ENCODE measurements at places on chromosomes 4 and X.

DNA sequence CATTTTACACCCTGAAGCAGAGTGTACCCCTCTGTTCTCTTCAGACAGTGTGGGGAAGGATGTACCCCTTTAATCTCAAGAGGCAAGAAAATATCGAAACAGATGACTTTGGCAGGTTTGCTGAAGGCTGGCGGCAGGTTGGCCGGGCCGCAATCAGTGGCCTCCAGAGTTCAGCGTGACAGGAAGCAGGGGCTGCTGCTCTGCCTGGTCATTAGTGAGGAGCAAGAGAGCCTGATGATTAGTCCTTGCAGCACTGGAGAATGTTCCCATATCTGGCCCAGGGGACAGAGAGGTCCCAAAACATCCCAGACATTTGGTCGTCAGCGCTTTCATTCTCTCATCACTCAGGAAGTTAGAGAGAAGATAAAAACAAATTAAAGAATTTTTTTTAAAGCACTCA lies 352.8 kb downstream of the SPRY1 start:
- peak; percentile 35 for DNase-seq

DNA sequence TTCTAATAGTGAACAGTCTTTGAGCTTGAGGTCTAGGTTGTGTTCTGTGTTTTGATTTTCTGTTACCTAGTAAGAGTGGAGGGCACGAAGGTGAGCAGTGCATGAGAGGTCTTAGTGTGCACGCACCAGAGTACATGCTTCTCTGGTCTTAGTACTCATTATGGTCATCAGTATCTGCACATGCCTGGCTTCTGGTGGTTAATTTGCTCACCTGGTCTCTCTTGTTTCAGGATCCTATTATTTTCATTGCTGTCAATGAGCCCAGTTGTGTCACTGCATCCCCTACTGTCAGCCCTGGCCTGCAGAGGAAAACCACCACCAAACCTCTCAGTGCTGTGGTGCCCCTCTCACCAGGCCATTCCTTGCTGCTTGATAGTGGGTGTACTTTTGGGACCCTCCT lies 54.8 kb downstream of the NSUN7 start:
- DNase-seq: no peak

DNA sequence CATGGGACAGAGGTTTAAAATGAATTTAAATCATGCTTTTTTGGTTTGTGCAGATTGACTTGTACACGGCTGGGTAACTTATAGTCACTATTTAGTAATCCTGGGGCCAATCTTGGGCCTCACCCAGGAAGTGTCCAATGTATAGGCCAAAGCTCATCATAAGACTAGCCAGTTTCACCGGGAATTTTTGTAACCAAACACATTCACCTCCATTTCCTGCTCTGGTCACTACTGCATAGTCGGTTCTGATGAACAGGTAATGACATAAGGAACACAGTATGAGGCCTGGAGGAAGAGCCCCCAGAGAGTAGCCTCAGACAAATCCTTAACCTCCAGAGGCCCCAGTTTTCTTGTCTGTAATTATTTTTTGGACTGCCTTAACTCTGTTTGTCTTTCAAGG lies 81.9 kb downstream of the HPRT1 start:
- no peak for DNase-seq

DNA sequence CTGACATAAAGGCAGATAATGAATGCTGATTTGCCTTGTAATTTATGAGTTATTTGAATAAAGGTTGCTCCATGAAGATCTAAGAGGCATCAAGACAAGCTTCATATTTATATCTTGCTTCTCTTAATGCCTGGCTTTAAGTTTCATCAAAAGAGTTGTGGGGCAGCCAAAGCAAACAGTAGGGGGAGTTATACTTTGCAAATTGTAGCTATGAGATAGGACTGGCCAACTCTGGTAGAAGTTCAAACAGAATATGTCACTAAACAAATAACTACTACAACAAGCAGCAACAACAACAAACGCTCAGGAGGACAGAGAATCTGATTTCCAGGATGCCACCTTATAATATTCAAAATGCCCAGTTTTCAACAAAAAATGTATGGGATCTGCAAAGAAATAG lies 69.1 kb upstream of the PLAC1 start:
- DNase-seq: no peak

GRCh38 chrX:149830192-149830873 lies 48.6 kb downstream of the MAGEA9 start:
- DNase-seq: no peak

DNA sequence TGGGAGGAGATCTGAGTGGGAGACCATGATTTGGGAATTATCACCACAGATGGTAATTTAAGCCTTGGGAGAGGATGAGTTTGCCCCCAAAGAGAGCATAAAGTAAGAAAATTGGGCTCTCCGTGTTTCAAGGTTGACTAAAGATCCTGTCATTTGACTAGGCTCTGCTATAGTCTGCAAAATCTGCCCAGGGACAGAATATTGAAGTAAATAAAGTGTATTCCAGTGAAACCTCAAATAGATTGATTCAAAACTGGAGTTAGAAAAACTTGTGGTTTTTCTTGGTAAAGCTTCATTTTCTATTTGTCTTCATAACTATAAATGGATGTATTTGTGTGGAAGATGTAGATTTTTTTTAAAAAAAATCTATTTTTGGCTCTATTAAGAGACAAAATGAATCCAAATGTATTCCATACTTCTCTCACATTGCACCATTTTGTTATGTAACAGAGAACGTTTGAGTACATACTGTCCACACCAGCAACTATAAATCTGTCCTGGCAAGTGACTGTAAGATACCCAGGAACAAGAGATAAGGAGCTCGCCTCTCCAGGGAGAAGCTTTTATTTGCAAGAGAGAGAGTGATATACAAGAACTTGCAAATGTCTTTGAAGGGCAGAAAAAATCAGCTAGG lies 170.2 kb downstream of the CBR4 start:
- no peak for DNase-seq

GRCh38 chr4:47747846-47748494 lies 89.9 kb downstream of the CORIN start:
- DNase-seq: no peak

GRCh38 chrX:112849016-112849415 lies 8.4 kb upstream of the AMOT start:
- peak; percentile 35 for DNase-seq

DNA sequence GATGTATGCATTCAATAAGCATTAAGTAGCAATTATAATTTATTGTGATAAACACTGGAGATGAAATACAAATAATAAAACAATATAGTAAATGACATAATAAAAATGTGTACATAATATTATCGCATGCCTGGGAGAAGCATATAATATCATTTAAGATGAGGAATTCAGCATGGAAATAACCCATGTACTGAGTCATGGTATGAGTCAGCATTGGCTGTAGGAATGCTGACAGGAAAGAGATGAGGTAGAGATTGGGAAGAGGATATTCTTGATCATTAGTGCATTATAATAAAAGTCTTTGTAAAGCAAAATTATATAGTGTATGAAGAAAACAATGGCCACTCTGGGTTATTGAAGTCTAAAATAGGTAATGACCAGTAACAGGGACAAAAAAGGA lies 82.8 kb downstream of the MAGEB10 start:
- peak; percentile 4 for DNase-seq

DNA sequence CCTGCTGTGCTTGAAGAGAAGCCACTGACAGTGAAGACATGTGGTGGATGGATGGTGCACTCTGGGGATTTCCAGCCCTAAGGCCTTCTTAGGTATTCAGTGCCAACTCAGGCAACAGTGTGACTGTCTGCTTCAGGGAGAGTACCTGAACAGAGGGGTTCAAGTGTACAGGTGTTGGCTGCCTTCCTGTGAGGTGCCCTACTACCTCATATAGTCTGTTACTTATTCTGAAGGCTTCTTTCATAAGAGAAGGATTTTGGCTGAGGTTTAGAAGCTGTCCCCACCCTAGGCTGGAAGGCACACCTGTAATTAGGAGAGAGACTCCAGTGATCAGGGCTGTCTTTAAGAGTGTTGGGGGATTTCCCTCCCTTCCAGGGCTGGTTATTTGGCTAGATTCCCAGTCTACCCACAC lies 1.8 kb downstream of the FTHL17 start:
- DNase-seq: no peak

GRCh38 chrX:57172544-57172943 lies 35.3 kb upstream of the SPIN2A start:
- DNase-seq: no peak

GRCh38 chrX:123223859-123224258 lies 39.8 kb downstream of the GRIA3 start:
- no peak for DNase-seq

DNA sequence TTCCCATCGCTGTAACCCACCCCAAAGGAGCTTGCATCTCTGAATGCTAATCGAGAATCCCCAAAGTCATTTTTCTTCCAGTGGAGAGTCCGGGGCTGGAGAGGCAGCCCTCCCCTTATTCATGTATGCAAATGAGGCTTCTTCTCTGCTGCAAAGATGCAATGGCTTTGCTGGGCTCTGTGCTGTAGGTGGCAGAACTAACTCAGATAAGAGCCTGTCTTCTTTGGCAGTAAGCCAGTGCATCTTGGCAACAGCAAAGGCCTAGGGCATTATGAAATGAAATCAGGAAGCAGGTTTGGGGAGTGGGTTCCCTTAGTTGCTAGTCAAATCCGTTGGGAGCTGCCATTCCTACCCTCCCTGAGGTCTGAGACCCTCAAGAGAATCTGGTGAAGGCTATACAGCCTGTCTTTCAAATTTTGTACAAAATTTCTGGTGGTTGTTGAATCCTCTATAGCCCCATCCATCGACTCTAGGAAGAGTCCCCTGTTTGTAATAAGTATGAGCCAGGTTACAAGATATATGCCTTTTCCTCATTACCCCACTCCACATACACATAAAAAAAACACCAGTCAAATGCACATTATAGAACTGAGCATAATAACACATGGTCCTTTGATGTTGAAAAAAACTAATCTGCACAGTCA lies 290.6 kb upstream of the TAPT1 start:
- DNase-seq: peak; percentile 13

DNA sequence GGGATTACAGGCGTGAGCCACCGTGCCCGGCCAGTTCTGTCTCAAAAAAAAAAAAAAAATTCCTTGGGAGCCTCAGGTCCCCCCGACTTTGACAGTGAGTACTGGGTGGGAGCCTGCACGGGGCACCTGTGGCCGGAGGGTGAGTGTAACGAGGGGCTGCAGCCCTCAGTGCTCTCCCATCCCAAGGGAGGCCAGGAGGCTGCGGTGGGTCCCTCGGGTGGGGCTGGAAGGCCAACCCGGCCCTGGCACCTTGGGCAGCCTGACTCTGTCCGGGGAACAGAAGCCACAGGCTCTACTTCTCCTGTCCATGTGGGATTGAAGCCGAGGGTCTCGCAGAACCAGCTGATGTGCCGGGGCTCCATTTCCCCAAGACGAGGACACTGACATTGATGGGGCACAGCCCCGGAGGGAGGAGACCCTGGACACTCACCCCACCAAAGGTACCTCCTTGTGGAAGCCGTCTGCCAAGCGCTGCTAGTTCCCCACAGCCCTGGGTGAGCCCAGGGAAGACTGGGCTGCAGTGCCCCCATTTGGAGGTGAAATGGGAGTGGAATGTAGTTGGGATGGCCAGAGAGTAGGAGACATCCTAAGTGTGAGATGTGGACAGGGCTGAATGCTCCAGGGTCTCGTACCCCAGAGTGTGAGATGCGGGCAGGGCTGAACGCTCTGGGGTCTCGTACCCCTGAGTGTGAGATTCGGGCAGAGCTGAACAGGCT lies 2.3 kb upstream of the SLC26A1 start:
- no peak for DNase-seq

GRCh38 chrX:22430701-22431100 lies 158.0 kb downstream of the CBLL2 start:
- no peak for DNase-seq

- DNase-seq: peak; percentile 3
Observed at GRCh38 chr4:184688447-184688846, 38.9 kb downstream of the PRIMPOL start.

DNA sequence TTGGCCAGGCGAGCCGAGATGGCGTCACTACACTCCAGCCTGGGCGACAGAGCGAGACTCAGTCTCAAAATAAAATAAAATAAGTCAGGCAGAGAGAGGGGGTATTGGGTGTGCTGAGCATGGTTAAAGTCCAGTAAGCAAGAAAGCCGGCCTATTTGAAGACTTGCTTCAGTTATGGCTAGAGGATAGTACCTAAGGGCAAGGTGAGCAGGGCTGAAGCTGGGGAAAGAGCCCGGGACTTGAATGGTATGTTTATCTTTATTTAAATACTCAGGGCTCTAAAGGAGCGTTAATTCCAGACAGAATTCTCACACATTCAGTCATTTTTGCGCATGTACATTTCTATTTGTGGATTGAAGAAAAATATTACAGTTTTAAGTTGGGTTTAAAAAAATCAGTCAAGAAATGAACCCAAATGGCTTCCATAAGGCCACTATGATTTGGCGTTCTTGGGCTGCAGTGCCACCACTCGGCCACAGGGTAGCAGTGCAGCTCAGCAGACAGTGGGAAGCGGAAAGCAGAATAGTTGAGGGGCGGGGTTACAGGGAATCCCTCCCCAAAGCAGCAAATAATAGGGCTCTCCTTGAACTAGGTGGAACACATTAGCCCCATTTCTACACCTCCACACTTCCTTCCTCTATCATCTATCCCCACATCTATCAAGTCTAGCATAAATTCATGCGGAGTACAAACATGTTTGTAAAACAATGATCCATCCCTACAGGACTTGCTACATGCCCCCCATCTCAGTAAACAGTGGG lies 37.2 kb upstream of the SH3D19 start:
- DNase-seq: peak; percentile 73

GRCh38 chr4:85457752-85458467 lies 17.0 kb upstream of the ARHGAP24 start:
- no peak for DNase-seq

DNA sequence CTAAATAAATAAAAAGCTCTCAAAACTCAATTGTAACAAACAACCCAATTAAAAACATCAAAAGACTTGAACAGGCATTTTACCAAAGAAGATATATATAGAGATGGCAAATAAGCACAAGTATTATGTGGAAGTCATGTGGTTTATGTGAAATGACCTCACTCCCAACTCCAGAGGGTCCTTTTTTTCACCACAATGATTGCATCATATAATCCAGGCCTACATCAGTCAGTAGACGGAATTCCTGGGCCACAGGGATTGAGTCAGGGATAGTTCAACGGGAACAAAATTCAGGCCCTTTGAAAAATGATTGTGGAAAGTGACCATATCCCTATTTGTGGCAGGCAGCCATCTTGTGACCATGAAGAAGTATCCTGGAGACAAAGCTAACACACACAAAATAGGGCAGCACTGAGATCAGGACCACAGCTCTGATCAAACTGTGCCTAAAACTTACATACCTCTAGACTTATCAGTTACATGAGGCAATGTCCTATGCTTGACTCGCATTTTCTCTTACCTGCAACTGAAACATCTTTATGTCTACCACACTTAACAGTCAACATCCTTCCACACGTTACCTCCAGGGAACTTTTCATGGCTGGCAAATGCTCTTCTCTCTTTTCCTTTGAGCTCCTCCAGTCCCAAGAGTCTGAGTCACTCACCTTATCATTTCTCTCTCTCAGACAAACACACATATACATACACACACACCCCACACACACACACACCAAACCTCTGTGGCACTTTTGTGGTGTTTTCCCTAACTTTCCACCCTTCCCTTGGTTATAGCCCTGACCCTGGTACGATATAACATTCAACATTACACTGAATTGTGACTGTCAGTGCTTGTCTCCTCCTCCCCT lies 113.5 kb downstream of the PHF8 start:
- peak; percentile 3 for DNase-seq

GRCh38 chr4:177427192-177427591 lies 15.0 kb downstream of the AGA start:
- DNase-seq: no peak
